Stimulated activated CD8-positive, alpha-beta memory T cell treated with anti-CD3 and anti-CD28 coated beads, Interleukin-15, amount 100 ng/mL, for 48 hours (primary cell): ENCODE measurements at places on chromosomes 4 and X.

DNA sequence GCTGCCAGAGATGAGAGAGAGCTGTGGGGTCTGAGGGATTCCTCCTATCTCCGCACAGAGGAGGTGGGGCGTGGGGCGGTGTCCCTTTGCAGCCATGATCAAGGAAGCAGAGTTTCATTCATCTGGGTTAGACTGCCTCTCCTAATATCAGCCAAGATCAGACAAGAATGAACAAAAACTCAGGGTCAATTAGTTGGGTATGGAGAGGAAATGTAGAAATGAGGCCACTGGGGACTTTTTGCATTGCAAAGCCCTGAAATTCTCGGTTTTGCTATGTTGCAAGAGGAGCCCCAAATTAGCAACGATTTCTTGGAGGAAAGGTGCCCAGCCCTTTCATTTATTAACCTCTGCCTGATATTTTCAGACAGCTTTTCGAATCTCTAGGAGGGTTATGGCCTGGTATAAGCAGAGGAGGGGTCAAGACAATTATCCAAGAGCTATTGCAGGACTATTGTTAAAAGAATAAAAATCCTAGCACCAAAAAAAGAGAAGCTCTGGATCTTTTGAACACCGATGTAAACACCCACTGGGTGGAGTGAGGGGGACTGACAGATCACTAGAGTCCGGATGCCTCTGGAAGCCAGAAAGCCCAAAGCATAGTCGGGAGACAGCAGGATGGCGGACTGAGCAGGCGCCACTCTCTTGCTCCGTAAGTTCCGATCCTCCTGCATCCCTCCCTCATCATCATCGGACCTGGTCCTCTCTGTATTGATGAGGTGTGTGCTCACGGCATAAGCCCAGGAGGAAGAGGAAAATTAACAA lies 34.4 kb upstream of the ACSL1 start:
- DNase-seq: no peak

DNA sequence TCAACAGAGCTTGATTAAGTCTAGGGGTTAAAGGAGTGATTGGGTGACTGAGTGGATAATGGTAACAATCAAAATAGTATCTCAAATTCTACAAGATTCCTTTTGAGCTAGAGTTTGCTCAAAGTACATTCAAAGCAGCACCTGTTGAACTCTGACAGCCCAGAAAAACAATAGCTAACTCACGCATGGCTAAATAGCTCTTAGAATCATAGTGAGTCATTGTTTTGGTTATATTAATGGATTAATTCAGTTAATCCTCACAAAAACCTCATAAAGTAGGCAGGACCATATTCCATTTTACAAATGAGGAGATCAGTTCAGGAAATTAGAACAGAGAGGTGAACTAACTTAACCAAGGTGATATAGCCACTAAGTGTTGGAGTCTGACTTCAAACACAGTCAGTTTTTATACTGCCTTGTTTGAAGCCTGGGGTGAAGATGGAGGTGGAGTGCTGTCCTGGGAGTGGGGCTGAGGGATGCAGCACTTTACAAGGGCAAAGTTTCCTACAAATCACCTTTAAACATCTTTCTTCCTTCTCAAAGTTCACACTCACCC lies 35.9 kb upstream of the PPM1K start:
- DNase-seq: no peak

DNA sequence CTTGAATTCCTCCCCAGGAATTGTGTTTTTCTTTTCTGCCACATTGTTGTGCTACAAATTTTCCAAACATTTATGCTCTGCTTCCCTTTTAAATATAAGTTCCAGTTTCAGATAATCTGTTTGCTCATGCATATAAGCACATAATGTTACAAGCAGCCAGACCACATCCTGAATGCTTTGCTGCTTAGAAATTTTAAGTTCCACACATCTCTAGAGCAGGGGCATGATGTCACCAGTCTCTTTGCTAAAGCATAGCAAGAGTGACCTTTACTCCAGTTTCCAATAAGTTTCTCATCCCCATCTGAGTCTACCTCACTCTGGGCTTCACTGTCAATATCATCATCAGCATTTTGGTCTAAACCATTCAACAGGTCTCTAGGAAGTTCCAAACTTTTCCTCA lies 932.5 kb downstream of the SH3BGRL start:
- no peak for DNase-seq

DNA sequence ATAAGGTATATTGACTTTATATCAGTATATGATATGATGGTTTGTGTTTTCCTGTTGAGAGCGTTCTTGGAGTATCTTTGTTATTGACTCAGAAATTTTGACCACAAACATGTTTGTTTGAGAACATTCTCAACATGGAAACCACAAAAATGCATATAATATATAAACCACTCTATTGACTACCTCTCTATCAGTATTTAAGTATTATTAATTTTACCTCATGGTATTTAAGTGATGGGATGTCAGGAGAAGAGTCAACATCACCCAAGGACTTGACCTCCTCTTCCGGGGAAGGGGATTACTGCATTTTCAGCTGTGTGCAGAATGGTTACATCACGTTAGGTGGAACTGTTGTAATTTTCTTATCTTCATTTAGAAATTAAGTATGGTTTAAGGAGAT lies 54.3 kb upstream of the PUDP start:
- DNase-seq: no peak
